AG04449 (cell line): ENCODE measurements at places on chromosomes 1 and 21.

DNA sequence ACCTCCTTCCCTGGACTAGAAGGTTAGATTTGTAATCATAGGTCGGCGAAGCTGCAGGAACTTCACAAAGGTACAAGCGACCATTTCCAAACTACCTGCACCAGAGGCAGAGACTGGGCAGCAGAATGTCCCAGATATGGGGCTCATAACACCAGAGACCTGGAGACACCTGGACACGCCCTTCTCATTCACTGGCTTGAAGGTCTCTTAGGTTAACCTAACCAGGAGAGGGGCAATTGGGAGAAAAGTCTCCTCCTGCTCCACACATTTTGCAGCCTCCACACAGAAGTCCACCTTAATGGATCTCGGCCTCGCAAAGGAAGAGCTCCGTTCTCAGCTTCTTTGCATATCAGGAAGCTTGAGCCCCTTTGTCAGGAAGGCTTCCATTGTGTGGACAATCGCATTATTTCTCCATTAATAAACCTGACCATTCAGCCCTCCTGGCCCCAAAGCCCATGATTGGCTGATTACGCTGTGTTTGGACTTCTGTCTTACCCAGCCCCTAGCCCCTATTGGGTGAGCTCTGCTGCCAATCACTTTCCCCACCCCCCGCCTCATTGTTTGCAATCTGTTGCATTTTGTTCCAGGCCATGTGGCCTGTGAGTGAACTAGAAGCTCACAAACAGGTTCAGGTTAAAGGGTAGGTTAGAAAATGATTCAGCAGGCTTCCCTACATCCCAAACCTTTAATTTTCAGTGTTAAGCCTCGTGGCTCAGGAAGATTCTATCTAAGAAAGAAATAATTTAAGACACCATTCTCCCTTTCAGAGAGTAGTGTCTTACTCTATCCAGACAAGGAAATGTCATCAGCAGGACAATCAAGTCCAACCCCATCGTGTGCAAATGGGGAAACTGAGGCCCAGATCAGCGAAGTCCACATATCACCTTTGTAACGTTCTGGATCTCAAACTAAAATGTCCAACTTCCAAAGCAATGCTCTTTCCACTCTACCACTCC, 2.8 kb downstream of the MYCL start:
- DNase-seq, result no peak

- no peak for DNase-seq
Measured at GRCh38 chr1:39086865-39087409, 60.8 kb downstream of the NDUFS5 start.

DNA sequence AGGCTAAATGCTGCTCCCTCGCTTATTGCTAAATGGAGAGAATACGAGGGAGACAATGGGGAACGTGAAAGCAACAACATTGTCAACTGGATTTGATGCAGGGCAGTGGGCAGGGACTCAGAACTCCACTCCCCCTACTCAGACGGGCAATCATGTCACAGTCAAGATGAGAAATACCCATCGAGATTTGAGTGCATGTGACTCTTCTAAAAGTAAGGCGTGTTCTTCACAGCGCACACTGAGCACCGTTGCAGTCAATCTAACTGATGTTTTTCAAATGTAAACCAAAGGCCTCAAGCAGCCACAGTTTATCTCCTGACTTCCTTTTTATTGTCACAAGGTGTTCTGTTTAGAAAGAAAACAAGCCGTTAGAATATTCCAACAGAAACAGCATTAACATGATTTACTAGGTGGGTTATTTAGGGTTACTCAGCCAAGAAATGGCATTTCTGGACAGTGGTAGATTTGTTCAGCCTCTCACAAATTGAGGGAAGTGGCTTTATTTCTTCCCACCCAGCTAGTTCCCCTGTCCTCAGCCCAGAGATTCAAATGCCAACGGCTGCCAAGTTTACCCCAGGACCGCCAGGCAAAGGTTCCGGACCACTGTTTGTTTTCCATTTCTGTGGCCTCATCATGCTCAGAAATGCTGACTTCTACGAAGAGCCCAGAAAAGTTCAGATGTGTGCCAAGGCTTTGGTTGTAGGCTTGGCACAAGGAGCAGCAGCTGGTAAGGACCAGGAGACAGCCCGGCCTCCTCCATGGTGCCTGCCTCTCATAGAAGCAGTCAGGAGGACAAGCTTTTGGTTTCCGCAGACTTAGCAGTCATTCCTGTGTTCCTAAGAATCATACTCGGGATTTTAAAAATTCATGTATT, 171.4 kb downstream of the KIF26B start:
- DNase-seq, result no peak

GRCh38 chr1:169906938-169907337, 13.2 kb upstream of the SCYL3 start:
- no peak for DNase-seq

DNA sequence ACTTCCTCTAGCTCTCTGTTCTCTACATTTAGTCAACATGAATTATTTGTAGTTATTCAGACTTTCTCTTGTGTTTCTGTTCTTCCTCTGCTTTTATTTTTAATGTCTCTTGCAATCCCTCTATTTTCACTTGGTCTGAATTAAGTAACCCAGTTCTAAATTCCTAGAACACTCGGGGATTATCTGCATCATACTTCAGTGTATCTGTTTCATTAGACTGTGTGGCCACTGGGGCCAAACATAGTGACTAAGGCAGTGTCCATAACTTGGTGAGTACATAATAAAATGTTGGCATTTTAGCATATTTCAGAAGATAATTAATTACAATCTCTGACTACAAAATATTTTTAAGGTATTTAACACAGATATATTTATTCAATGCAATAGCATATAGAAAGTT, 1087.2 kb upstream of the B3GALT2 start:
- DNase-seq, result no peak

DNA sequence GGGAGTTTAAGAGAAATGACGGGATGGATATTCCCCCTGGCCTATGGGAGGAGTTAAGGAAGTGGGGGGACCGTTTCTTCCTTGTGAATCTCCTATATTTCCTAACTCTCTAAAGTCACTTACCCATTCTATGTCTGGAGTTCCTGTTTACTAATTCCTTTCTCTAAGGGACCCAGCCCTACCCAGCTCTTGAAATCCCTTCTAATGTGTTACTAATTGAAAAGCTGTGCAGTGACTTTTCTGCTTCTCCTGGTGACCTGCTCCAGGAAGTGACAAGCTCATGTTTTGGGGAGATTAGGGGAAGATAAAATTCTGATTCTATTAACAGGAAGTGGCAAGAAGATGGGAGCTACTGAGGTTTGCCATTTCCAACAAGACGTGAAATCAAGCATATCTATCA, 4.0 kb upstream of the SAMSN1 start:
- no peak for DNase-seq

- DNase-seq, result no peak
Measured at GRCh38 chr21:39080366-39080765, 102.9 kb downstream of the PSMG1 start.

DNA sequence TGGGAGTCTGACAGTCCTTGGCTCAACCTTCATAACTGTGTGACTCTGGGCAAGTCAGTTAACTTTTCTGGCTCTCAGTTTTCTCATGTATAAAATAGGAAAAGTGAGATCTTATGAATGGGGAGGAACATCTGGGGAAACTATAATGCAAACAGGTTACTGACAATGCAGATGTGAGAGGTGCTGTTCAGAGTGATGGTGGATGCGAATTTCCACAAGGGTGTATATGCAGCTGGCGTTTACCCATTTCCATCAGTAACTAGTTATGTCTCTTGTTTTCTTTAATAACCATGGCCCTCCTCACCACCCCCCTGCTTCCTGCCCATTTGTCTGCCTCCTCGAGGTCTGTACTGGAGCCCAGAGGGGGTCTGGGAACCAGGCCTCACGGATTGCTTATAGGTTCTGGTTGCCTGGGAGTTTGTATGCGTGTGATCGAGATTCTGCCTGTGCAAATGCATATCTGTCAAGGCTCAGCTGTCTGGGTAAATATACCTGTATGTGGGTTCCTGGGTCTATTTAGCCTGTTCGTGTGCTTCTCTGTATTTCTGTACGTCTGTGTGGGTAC, 44.4 kb downstream of the AHDC1 start:
- DNase-seq, result no peak

GRCh38 chr1:225653463-225654276, 747 bp upstream of the ENAH start:
- DNase-seq, result peak; percentile 17

DNA sequence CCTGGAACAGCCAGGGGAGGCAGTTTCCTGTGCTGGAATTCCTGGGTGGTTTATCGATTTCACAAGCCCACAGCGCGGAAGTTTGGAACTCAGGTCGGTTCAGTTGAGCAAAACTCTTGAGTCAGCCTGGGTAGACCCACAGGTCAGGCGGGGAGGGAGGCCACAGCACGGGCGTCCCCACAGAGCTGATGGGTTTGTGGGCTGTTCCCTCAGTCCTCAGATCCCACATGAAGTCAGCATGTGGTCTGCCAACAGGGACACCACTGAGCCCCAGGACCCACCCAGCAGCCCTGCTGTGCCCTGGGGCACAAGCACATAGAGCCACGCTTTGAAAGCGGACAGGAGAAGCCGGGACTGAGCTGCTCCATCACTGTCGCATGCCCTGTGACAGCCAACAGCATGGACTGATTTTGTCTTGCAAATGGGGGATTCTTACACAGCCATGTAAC, 17.4 kb downstream of the BMP8A start:
- DNase-seq, result no peak

DNA sequence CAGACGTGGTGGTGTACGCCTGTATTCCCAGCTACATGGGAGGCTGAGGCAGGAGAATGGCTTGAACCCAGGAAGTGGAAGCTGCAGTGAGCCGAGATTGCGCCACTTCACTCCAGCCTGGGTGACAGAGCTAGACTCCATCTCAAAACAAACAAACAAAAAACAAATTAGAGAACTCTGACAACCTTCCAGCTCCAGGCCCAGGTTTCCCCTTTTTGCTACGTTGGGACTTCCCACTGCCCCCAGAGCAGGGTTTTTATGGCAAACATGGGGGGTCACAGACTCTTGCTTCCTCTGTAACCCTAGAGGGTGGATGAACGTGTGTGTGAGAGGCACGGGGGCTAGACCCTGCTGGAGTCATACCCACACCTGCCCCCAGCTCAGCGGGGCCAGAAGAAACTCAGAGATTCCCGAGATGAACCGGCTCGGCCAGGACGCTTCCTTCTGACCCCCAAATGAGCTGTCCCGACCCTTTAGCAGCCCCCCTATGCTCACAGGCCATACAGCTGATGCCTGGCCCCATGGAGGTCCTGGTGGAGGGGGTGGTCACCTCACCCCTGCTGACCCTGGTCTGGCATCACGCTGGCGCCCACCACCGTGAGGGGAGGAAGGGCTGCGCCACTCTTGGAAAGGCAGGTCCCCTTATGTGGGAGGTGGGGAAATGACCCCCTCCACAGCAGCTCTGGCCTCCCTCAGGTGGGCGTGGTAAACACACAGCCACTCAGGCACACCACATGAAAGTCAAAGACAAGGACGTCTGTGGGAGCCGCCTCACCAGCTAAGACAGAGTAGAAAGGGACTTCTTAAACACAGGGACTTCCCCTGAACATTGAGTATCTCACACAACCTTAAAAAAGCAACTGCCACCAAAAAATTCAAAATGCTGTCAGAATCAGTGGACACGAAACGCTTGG, 7.1 kb downstream of the GPR157 start:
- no peak for DNase-seq

DNA sequence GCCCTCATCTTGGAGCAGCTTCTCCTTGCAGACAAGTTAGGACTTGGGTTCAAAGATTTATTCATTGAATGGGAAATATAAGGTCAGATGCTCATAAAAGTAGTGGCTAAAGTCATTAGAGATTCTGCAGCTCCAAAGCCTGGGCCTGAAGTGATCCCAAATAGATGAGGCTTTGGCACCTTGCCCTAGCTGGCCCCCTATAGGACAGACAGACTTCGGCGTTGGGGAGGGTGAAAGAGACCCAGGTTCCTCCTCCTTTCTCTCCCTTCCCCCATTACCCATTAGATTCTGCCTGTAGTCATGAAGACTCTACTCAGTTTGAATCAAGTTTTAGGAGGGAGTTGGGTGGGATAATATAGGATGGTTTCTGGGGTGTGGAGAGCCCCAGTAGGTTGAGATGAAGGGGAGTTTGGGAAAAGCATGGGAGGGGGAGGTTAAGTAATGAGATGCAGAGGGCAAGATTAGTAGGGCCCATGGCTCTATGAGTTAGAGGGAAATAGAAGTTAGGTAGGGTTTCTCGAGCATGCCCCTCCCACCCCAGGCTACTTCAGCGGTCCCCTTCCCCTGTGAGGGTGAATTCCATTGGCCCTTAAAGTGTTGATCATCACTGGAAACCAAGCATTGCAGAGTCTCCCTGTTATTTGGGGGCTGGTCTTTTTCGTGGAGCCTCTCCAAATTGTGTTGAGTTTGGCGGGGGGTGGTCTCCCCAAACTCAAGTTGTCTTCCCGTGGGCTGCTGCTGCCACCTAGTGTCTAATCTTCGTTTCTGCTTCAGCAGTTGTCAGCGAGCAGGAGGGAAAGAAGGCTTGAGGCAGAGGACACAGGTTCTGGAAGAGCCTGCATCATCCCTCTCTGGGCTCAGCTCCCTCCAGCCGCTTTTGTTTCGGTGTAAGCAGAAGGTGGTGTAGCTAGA, 2.1 kb upstream of the AHDC1 start:
- no peak for DNase-seq

- DNase-seq, result no peak
Measured at GRCh38 chr1:20840731-20841130, 53.6 kb upstream of the HP1BP3 start.

- DNase-seq, result no peak
Measured at GRCh38 chr1:181143102-181143859, 54.8 kb downstream of the IER5 start.

DNA sequence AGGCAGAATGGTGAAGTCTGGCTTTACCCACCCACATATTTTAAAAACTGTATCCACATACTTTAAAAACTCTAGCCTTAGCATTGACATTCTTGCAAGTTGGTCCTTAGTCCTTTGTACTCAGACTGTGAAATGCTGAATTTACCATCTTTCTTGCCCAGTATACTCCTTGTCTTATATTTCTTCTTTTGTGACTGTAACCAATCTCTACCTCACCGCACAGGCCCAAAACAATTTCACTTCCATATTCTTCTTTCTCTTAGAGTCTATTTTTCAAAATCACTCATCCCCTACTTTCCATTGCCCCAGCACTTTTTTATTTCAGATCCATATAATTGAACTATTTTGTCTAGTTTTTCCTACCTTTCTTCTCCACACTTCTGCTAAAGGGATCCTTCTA, 892.4 kb upstream of the B3GALT2 start:
- DNase-seq, result no peak

GRCh38 chr1:61618193-61618592, 106.7 kb downstream of the TM2D1 start:
- no peak for DNase-seq

DNA sequence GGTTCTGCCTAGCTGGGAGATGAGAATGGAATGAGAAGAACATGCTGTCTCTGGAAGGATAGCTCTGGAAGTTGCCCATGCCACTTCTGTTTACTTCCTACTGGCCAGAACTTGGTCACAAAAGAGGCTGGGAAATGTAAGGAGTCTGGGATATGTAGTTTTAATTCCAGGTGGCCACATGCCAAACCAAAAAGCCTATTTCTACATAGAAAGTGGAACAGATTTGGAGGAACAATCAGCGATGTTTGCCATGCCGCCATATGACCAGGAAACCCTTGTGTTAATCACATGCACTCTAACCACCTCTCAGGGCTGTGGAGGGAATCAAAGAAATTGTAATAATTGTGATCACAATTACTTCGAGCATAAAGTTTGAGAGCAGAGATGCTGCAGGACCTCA, 10.0 kb upstream of the OLIG2 start:
- DNase-seq, result no peak
